ENCODE measurements at places on chromosomes 5 and 9.

- no peak for DNase-seq
Measured at GRCh38 chr5:96933764-96934707, 1.8 kb upstream of the LNPEP start.

- no peak for DNase-seq
Measured at GRCh38 chr5:84870369-84870768, 485.7 kb upstream of the EDIL3 start.

DNA sequence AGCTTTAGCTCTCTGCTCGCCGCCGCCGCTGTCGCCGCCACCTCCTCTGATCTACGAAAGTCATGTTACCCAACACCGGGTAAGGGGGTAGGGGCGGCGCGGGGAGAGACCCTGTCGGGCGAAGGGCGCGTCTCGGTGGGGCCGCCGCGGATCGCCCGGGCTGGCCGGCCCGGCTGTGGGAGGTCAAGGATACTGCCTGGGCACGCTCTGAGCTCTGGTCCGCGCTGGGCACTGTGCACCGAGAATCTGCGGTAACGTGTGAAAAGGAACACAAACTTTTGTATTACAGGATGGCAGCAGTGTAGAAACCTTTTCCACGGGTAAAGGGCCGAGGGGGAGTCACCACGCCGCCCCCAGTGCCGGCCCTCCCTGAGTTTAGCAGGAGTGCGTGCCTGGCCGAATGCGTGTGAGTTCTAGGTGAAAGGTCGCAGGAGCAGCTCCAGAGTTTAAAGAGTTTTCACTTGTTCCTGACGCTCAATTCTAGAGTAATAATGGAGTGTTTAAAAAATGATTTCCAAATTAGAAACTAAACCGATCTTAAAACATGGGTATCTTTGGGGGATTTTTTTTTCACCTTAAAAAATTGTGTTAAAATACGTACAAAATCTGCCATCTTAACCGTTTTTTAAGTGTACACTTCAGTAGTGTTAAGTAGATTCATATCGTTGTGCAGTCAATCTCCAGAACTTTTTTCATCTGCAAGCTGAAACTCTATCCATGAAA, at the start of gene HSDL2:
TSS of gene HSDL2 (plus strand) at position 7 of the 723 bp plus-strand sequence. CDS start at position 63, 56 bp downstream.
- no peak for DNase-seq

DNA sequence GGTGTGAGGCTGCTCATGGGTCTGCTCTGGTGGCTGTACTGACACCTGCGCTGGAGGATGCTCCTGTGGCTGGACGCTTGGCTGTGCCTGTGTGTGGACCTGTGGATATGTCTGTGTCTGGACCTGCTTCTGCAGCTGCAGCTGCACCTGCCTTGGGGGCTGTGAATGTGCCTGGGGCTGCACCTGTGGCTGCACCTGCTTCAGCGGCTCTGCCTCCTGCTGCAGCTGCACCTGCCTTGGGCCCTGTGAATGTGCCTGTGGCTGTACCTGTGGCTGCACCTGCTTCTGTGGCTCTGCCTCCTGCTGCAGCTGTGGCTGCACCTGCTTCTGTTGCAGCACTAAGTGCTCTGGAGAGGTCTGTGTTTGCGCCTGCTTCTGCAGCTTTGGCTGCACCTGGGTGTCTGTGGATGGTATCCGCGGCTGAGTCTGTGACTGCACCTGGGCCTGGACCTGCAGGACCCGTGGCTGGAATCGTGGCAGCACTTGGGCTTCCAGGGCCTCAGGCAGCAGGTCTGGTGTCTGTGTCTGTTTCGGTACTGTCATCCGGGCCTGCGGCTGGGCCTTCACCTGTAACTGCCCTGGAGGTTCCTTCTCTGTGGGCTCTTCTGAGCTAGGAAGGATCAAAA, 12.5 kb downstream of the CIZ1 start:
- no peak for DNase-seq

DNA sequence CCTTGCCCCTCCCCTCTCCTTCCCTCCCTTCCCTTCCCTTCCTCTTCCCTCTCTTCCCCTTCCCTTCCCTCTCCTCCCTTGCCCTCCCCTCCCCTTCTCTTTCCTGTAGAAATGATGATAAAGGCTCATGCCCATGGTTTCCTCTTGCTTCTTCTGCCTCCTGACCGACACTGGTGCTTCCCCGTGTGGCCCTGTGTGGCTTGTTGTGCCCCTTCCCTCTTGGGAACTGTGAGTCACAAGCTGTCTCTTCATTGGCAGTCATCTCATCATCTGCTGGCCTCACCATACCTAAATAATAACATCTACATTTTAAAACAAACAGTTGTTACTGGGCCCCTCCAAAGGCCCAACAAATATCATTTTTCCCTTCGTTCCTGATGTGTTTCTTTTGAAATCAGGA, 11.7 kb upstream of the CARNMT1 start:
- DNase-seq = no peak

All from CD4-positive, alpha-beta T cell treated with Interleukin-1 beta for 1 hour (primary cell).